NCI-H187 (cell line): ENCODE measurements at places on chromosomes 7 and 10.

DNA sequence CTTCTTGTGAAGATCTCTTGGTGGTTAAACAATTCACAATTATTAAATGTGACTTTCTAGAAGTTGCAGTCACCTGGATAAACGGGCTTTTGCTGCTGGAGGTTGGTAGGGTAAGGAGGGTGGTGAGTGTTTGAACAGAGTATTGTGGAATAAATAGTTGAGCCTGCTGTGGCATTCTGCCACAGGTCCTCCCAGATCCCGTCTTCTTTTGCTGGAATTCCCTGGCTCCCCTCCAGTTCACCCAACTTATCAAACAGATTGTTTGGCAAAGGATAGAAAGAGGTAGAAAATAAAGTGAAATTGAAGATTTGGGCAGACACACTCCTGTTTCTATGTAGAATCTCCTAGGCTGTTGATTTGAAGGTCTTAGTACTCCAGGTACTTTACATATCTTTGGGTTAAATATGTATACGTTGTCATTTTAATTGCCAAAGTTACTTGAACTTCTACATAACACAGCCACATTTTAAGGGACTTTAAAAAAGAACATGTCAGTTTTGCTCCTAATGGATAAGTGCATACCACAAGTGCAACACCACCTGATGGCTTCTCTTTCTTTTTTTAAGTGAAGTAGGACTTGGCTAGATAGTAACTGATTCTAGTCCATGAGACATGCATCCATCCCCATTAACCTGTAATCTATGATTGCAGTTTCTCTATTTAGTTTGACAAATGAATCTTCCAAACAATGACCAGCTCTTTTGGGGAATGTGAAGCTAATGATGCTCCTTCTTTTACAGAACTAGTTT, 83.0 kb downstream of the ARL4A start:
- DNase-seq, result no peak

- DNase-seq, result no peak
These were observed 876 bp upstream of the PIK3AP1 start for GRCh38 chr10:96721207-96721572.

DNA sequence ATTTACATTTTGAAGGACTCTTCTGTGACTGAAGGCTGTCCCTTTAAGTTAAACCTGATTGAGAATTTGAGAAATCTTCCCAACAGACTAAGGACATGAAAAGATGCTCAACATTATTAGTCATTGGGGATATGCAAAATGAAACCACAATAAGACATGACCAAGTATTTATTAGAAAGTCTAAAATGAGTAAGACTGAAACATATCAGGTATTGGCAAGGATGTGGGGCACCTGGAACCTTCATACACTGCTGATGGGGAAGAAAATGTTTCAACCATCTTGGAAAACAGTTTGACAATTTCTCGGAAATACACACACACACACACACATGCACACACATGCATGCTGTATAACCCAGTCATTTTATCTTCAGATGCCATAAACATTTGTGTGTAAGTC, 132.1 kb upstream of the CDK6 start:
- no peak for DNase-seq

GRCh38 chr10:119306514-119306951, 99.2 kb downstream of the GRK5 start:
- DNase-seq, result no peak

GRCh38 chr7:50331564-50332208, 27.2 kb downstream of the IKZF1 start:
- DNase-seq, result no peak

GRCh38 chr10:50275650-50276235, 24.4 kb upstream of the ASAH2 start:
- DNase-seq, result no peak

DNA sequence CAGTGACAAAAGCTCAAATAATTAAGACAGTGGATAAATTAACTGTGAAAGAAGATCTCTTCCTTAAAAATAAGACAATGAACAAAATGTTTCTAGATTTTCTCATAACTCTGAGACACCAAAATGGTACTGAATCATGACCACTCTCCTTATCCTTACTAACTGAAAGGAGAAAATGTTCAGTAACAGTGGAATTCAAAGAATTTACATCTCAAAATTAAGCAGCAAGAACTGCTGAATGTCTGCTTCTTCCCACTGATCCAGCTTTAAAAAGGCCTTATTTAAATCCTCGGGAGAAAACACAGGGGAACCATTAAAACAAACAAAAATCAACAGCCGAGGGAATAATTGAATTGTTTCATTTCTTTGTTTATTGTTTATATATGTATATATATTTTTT, 27.3 kb upstream of the PLXDC2 start:
- no peak for DNase-seq

- DNase-seq, result no peak
These were observed 668 bp downstream of the GPR37 start for GRCh38 chr7:124764847-124765400.

DNA sequence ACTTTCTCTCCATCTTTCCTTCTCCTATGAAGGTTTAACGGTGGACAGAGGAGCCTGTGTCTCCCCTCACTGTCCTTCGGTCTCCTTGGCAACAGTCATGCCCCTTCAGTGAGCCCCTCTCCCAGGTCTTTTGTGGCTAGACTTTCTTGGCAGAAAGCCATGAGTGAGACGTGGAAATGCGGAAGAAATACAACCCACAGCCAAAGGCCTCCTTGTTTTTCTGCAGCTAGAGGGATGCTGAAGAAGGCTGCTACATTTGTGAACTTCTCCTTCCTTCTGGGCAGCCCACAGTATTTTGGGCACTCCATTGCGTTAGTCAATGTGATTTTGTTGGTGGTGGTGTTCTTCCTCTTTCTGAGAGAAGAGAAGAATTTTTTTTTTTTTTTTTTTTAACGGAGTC, 333.7 kb upstream of the PODXL start:
- DNase-seq, result no peak

- DNase-seq, result no peak
These were observed 116.8 kb downstream of the AUTS2 start for GRCh38 chr7:69714886-69715576.

- no peak for DNase-seq
These were observed 8.0 kb downstream of the RRP12 start for GRCh38 chr10:97393034-97393573.

- DNase-seq, result no peak
These were observed 2.8 kb downstream of the SPRN start for GRCh38 chr10:133421336-133422222.

DNA sequence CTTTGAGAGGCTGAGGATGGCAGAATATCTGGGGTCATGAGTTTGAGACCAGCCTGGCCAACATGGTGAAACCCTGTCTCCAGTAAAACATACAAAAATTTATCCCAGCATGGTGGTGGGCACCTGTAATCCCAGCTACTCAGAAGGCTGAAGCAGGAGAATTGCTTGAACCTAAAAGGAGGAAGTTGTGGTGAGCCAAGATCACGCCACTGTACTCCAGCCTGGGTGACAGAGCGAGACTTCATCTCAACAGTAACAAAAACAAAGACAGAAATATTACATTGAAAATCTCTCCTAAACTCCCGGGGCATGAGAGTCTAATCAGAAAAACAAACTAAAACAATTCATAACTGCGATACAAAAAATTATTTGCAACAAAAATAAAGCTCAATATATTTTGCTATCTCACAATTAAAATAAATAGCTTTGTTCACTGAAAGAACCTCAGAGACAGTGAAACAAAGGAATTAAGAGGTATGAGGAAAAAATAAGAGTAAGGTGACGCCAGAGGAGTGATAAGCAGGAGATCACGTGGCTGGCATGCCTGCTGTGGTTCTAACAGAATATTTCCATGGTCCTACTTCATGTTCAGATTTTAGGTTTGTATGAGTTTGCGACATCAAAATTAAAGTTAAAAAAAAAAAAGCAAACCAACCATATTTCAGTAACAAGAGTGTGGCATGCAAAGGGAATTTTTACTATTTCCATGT, 527.7 kb upstream of the POM121L12 start:
- no peak for DNase-seq
